Muscle of arm (tissue), 14 donors: ENCODE measurements at places on chromosomes 2 and 18.
A peak's percentile ranks its signal among the peaks of the same experiment; 100 is the strongest.

DNA sequence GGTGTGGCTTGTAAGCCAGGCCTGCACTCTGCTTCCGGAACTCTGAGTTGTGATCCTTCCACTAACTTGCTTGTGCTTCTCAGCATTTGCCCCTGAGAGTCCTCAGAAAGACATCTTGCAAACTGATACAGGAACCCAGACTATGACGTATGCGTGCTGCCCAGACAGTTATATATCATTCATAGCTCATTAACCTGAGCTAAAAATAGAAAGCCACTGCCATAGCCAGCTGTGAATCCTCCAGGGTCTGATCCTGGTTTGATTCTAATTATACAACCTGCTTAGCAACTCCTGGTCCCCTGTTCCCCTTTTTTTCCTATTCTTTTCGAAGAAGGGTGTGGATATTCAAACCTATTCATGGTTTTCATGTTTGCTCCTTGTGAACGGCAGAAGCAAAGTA lies 63.7 kb downstream of the MARCHF4 start:
- DNase-seq = no peak

DNA sequence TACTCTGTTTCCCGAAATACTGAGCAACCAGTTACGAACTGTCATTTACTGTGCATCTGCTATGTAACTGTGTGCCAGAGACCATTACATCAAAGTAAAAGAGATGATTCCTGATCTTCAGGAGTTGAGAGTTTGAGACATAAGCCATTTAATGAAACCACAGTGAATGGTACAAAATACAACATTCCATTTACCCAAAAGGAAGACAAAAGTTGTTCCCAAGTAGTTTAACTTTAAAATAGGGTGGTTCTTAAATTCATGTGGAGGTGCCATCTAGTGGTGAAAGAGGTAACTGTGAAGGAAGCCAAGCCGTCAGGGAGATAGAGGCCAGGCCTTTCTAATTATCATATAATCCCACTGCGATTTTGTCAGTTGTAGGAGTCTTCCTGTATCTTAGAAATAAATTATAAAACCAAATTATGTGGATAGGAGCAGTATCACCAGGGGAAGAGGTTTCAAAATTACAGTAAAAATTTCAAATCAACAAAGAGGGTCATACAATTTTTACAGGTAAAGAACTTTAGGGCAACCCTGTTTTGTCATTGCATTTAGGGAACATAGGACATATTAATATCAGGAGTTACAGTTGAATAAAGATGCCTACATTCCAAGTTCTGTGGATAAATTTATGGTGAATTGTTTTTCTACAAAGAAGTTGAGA lies 67.7 kb downstream of the EPAS1 start:
- DNase-seq = peak; percentile 42

GRCh38 chr2:53739032-53739431 lies 28.6 kb upstream of the CHAC2 start:
- DNase-seq = no peak

- DNase-seq = no peak
Observed at GRCh38 chr2:72949045-72949444, 31.7 kb downstream of the EMX1 start.

DNA sequence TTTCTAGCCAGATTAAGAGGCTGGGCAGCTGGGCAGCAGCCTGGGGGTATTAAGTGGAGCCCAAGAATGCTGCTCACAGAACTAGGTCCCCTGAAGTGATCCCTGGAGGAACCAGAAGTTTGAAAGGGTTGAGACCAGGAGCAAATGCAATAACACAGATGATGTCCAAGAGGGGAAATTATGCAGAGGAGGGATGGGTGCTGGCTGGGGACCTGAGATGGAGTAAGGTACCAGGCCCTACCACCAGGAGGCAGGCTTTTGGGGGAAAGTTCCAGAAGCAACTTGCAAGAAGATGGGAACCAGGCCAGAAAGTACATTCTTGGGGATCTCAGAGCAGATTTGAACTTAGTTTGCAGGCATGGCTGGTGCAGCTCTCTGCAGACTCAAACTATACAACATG lies 175.1 kb downstream of the NCK2 start:
- no peak for DNase-seq

DNA sequence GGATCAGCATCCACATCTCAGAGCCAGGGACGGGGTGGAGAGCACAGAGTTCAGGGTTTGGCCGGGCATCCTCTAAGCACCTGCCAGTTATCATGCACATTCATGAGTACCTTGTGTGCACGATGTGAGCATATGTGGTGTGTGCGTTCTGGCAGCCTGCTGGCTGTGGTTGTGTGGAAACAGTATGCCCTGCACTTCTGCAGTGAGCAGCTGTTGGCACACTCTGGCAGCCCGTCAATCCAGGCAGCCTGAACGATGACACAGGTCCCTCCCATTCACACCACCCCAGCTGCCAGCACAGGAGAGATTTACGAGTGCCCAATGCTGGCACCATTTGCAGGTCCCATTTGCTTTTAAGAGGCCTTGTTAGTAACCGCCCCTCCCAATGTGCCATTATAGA lies 74.2 kb downstream of the CD8B2 start:
- DNase-seq = peak; percentile 43
